PC-3 (cell line): ENCODE measurements at places on chromosomes 2 and 18. TPM values are rescaled to one million over a fixed set of nuclear protein-coding genes. Genes with fewer than 3 reads are reported as not detected.

DNA sequence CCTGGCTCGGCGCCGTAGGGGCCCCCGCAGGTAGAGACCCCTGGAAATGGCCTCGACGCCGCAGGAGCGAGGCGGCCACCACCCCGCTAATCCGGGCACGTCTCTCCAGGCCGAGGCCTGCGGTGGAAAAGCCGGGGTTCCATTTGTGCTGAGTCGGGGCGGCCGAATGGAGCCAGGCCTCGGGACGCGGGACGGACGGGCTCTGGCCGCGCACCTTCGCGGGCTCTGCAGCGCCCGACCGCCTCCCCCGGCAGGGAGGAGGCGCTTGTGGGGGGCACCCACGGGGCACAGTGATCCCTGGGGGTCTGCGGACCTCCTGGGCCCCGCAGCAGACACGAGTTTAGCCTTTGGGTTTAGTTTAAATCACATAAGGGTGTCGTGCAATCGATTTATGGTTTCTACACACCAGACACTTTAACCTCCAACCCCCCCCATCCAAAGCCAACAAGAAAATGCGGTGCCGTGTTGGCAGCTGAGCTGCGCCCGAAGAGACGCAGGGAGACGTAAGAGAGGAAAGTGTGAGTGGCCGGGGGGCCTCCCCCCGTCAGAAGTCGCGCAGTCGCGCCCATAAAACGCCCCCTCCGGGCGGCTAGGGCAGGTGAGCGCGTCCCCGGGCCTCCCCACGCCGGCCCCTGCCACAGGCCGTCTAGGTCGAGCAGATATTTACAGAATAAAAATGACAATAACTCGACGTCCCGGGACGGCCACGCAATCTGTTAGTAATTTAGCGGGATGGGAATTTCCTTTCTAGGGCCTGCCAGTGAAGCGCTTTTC, 1.0 kb upstream of the NFATC1 start:
- DNase-seq, result peak; percentile 48

DNA sequence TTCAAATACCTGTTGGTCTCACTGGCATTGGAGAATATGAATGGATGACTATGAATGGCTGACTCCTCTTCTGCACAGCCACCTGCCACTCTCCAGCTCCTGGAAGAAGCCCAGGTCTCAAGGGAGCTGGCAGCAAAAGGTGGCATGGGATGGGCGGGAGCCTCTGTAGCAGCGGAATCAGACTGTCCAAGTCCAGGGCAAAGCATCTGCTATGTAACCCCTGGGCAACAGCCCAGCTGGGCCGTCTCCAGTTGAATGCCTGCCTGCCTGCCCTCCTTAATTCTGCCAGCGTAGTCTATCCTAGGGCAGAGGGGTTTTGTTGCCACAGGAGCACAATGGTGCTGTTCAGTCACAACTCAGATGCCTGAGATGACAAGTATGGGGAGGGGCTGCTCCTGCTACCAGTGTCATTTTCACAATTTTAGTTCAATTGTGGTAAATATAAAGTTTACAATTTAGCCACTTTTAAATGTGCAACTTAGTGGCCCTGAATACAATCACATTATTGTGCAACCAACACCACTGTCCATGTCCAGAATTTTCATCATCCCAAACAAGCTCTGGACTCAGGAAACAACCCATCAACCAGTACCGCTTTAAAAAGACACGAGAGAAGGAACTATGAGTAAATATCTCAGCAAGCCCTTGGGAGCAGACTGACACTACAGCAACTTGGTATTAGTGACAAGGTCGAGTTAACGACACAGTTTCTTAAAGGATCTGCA, 115.2 kb downstream of the MYO5B start:
- no peak for DNase-seq

DNA sequence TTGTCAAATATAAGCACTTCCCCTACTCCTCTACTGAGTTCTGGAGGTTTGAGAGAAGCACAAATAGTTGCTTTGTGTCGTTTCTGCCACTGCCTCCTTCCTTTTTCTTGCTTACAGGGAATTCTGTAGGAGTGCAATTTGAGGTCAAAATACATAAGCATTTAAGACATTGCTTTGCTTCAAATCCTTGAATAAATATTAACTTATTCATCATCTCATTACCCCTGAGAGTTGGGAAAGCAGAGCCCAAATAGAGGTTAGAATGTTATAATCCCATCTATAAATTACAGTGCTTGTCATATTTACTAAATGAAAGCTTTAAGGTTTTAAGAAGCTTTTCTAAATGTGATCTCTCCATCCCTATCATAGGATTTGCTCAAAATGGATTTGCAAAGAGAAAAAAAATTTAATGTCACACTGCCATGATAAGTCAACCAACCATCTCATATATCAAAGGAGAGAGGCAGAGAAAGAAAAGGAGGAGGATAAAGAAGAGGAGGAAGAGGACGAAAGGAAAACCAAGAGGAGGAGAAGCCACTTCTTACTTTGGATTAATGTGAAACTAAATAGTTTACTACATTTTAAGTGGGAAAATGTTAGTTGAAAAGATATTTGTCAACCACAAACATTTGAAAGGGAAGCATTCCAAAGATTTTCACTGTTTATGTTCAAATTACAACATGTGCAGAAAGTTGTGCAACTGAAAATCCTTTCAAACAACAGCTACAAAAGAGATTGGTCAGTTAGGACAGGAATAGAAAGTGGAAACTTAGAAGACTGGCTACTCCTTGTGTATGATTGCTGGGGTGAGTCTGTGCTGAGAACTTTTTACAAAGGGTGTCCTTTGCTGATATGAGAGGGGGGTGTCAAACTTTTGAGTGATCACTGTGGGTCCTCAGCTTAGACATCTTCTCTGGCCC, 277.3 kb upstream of the FN1 start:
- peak; percentile 49 for DNase-seq

- DNase-seq, result no peak
Measured at GRCh38 chr2:64410671-64411070, 43.3 kb upstream of the LGALSL start.

- DNase-seq, result no peak
Measured at GRCh38 chr2:176751314-176752227, 461.0 kb upstream of the HNRNPA3 start.

- DNase-seq, result no peak
Measured at GRCh38 chr2:218865396-218865795, 5.8 kb downstream of the WNT6 start.

- DNase-seq, result peak; percentile 71
Measured at GRCh38 chr18:73842795-73843394, 304.7 kb downstream of the FBXO15 start.

- peak; percentile 77 for DNase-seq
Measured at GRCh38 chr2:40244675-40245074, 207.2 kb downstream of the SLC8A1 start.

- no peak for DNase-seq
Measured at GRCh38 chr2:170330881-170331280, 152.9 kb downstream of the MYO3B start.

DNA sequence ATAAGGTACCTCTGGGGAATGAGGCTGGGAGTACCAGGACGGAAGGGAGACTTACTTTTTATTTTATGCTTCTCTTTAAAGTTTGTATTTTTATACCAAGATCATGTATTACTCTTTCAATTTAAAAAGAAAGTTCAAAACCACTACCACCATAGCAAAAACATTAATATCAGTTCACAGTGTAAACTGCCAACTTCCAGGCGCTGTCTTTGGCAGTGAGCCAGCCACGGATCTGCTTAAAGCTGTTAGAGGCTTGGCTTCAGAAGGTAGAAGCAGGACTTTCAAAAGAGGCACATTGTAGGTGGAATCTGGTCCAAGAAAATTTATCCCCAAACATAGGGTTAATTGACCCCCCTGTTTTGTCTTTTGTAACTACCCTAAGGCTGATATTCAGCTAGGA, 74.8 kb downstream of the B3GNT2 start:
- DNase-seq, result no peak

- peak; percentile 50 for DNase-seq
Measured at GRCh38 chr2:161044095-161044865, 115.9 kb upstream of the TANK start.

- DNase-seq, result no peak
Measured at GRCh38 chr2:184849516-184849915, 251.2 kb downstream of the ZNF804A start.

DNA sequence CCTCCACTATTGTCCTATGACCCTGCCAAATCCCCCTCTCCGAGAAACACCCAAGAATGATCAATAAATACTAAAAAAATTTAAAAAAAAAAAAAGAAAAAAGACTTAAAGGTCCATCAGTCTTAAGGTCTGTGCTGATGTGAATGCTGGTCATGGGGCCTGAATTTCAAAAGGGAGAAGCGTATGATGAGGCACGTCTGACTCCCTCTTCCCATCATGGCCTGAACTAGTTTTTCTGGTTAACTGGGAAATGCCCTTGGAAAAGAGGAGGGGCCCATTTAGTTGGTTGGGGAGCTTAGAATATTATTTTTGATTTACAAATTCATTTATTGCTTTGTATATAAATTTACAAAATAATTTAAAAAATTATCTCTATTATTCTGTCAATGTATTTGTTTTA, 291.0 kb upstream of the CDH19 start:
- peak; percentile 9 for DNase-seq

- no peak for DNase-seq
Measured at GRCh38 chr2:179854891-179855290, 6.5 kb downstream of the ZNF385B start.

GRCh38 chr2:88283886-88284592, 113.9 kb downstream of the THNSL2 start:
- DNase-seq, result no peak

DNA sequence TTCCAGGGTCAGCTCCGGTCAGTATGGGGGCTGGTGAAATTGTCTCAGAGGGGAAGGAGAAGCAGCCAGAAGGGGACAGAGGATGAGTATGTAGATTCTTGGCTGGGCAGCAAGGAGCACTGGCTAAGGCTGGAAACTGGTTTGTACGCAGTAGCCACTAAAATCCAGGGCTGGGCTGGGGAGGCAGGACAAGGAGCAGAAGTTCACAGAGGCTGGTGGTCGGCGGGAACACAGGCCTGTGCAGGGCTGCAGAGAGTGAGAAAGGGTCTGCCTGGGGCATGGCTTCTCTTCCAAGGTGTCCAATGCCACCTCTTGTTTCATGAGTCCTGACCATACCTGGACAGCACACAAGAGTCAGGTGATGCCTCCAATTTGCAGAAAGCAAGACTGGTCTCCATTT, 94.4 kb upstream of the HDAC4 start:
- DNase-seq, result no peak

The ADCYAP1 gene
- 0.36 TPM in 1 of 2 replicates, not detected in the other for total RNA-seq

The ZNF514 gene
- total RNA-seq, result 5.8 and 6.6 TPM in 2 replicates

The REG3G gene
- not detected in 2 replicates for total RNA-seq

The CBLN2 gene
- total RNA-seq, result not detected in 2 replicates

The CNRIP1 gene
- 11.6 and 11.7 TPM in 2 replicates for total RNA-seq

The LYPD1 gene
- total RNA-seq, result 16.1 and 18.7 TPM in 2 replicates

The SLC19A3 gene
- 0.26 TPM in 1 of 2 replicates, not detected in the other for total RNA-seq

The MAB21L4 gene
- total RNA-seq, result 0.12 and 1.0 TPM in 2 replicates

The ZNF396 gene
- 0.40 and 0.95 TPM in 2 replicates for total RNA-seq
